Natural killer cell treated with Interleukin-12 subunit alpha and Interleukin-12 subunit beta and Interleukin-15 and Interleukin-18, amount 100 ng/mL, for 72 hours (primary cell): ENCODE measurements at places on chromosomes 1 and 21. TPM values are rescaled to one million over a fixed set of nuclear protein-coding genes. Genes with fewer than 3 reads are reported as not detected.
A peak's percentile ranks its signal among the peaks of the same experiment; 100 is the strongest.

DNA sequence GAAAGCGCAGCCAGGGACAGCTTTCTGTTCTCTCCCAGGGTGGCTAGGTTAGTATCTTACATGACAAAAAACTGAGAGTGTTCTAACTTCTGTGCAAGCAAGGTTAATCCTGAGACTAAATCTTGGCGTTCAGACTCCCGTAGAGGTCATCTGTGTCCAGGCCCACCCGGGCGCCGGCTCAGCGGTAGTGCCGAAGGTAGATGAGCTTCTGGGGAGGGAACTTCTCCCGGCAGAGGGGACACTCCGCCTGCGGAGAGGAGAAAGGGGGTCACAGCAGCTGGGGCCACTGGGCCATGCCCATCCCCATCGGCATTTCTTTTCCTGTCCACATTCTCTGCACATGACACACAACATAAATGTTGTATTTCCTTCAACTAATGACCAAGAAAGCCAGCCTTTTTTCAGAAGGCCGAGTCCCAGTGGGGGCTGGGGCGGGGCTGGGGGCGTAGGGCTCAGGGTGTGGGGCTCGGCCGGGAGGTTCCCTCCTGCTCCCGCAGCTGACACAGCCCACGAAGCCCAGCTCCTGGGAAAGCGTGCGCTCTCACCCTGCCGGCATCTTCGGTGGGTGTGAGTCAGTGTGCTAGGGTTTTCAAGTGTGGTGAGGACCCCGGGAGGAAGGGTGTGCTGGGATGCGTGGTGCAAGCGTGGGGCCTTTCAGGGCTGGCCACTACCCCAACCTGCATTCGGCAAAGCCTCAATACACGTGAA lies 6.6 kb downstream of the PEX10 start:
- peaks cover 17% of the 10 kb centered on the region for H3K4me1 ChIP-seq
- H3K36me3 ChIP-seq: peaks cover under 1% of the 10 kb centered on the region
- no peaks in the 10 kb centered on the region for H3K27me3 ChIP-seq
- H3K27ac ChIP-seq: no peak overlapping the region

The MGST3 gene
- total RNA-seq: 19.5 TPM

The FDPS gene
- 251 TPM for total RNA-seq

The KCNK2 gene
- total RNA-seq: not detected

DNA sequence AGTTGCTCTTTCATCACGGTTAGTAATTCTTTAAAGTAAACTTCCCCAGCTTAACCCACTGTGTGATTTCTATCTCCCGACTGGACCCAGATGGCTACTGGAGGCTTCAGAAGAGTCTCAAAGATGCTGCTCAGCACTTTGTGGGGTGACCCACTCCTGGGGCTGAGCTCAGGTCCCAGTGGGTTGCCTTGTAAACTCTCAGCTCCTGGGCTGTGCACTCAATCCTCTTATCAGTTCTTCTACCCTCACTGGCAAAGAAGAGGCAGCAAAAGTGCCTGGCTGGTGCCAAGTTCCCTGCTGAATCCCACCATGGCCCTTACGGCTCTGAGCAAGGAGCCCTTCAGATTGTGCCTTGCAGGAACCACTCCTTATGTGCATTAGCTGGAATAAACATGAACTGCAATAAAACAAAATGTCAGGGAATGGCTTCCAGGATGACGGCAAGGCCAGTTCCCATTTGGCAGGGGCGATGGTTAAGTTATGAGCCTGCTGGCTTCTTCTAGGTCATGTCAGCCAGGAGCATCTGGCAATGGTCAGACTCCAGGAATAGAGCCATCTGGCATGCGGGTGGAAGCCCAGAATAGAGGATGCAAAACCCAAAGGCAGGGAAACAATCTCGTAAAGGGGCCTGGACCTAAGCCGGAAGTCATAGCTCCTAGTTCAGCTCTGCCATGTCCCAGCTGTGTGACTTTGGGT lies 6.8 kb downstream of the MYOC start:
- peaks cover 4% of the 10 kb centered on the region for H3K4me1 ChIP-seq
- no peak overlapping the region for H3K4me3 ChIP-seq
- peak overlapping the region; percentile 19 for H3K27ac ChIP-seq
- DNase-seq: no peak

DNA sequence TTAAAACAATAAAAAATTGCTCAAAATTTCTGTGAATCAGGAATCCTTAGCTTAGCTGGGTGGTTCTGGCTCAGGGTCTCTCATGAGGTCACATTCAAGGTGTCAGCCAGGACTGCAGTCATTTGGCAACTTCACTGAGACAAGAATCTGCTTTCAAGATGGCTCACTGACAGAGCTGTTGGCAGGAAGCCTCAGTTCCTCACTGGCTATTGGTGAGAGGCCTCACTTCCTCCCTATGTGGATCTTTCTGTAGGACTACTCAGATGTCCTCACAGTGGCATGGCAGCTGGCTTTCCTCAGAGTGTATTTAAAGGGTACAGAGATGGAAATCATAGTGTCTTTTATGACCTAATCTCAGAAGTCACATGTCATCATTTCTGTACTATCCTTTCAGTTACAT lies 785.7 kb downstream of the ADGRL2 start:
- no peaks in the 10 kb centered on the region for H3K27me3 ChIP-seq
- no peak overlapping the region for H3K4me3 ChIP-seq
- DNase-seq: no peak
- no peaks in the 10 kb centered on the region for H3K4me1 ChIP-seq
- H3K36me3 ChIP-seq: no peaks in the 10 kb centered on the region

The C4BPA gene
- total RNA-seq: not detected

DNA sequence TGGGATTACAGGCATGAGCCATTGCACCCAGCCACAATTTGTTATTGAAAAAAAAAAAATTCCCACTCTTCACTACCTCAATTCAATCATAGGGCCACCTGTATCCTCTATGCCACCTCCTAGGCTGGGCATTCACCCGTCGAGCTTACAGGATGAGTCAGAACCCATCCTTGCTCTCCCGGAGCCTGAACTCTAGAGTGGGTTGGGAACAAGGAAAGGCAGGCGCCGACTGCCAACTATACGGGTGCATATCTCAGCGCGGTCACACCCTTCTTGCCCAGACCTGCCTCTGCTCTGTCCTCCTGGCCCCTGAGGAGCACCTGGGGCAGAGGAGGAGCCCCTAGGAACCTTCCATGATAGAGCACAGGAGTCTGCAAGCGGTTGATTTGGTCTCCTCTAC lies 21.4 kb upstream of the LBR start:
- peaks cover 64% of the 10 kb centered on the region for H3K4me1 ChIP-seq
- DNase-seq: no peak
- H3K27ac ChIP-seq: peak overlapping the region; percentile 65
- H3K4me3 ChIP-seq: peak overlapping the region; percentile 65
- no peaks in the 10 kb centered on the region for H3K36me3 ChIP-seq

DNA sequence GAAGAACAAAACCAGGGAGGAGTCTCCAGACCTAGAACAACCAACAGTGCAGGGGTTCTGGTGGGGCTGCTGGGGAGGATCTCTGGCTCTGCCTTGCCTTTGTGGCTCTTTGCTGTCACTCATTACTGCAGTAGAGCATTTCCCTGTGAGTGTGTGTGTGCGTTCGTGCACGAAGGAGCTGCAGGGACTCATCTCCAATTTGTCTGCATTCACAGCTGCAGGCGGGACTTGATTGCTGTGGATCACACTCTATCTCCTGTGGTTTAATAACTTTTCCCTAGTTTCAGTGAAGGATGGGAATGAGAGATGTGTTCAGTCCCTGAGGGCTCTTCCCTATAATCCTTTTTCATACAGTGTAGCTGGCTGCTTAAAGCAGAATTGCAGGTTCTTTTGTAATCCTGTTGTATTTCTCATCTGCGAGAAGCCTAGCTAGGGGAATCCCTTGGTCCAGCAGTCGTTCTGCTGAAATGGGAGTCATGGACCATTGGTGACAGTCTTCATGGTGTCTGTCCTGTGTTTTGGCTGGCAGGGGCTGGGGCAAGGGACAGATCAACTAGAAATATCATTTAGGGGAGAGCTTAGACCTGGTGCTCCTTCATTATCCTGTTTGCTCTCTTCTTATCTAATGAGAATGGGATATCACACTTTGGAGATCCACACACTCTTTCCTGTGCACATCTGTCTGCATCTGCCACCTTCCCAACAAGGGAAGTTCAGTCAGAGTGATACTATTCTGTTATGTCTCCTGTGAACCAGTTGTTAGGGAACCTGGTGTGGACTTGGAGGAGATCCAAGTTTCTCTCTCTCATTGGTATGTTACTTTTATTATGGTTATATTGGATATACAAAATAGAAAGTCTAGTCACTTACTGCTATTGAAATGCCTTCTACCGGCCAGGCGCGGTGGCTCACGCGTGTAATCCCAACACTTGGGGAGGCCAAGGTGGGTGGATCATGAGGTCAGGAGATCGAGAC lies 3.0 kb downstream of the PCP4L1 start:
- H3K4me3 ChIP-seq: no peak overlapping the region
- no peak overlapping the region for H3K27ac ChIP-seq
- DNase-seq: no peak
- H3K27me3 ChIP-seq: peaks cover 40% of the 10 kb centered on the region
- peaks cover 9% of the 10 kb centered on the region for H3K36me3 ChIP-seq

The C1QC gene
- total RNA-seq: not detected

DNA sequence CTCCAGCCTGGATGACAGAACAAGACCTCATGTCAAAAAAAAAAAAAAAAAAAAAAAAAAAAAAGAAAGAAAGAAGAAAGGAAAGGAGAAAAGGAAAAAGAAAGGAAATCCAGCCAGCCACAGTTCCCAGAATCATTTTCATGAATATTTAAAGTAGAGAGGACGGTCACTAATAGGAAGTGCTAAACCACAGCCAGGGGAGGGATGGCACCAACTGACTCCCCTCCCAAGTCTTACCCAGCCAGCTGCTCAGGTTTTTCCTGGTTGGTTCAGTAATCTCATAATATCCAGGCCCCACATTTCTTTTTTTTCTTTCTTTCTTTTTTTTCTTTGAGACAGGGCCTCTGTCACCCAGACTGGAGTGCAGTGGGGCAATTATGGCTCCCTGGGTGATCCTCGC lies 63.9 kb upstream of the AK4 start:
- H3K27me3 ChIP-seq: peaks cover 3% of the 10 kb centered on the region
- DNase-seq: no peak
- peaks cover 14% of the 10 kb centered on the region for H3K4me1 ChIP-seq
- no peak overlapping the region for H3K27ac ChIP-seq

- DNase-seq: no peak
- no peaks in the 10 kb centered on the region for H3K4me1 ChIP-seq
- no peak overlapping the region for H3K4me3 ChIP-seq
- H3K27me3 ChIP-seq: no peaks in the 10 kb centered on the region
Observed at GRCh38 chr1:94971491-94971924, 44.6 kb upstream of the CNN3 start.

The MAD2L2 gene
- total RNA-seq: 115 TPM

GRCh38 chr1:215285013-215285800 lies 202.7 kb downstream of the KCNK2 start:
- no peaks in the 10 kb centered on the region for H3K27me3 ChIP-seq
- no peak overlapping the region for H3K27ac ChIP-seq
- no peaks in the 10 kb centered on the region for H3K4me1 ChIP-seq
- H3K36me3 ChIP-seq: no peaks in the 10 kb centered on the region
- no peak for DNase-seq

The KIRREL1 gene
- not detected for total RNA-seq

The KCNN3 gene
- 0.08 TPM for total RNA-seq

DNA sequence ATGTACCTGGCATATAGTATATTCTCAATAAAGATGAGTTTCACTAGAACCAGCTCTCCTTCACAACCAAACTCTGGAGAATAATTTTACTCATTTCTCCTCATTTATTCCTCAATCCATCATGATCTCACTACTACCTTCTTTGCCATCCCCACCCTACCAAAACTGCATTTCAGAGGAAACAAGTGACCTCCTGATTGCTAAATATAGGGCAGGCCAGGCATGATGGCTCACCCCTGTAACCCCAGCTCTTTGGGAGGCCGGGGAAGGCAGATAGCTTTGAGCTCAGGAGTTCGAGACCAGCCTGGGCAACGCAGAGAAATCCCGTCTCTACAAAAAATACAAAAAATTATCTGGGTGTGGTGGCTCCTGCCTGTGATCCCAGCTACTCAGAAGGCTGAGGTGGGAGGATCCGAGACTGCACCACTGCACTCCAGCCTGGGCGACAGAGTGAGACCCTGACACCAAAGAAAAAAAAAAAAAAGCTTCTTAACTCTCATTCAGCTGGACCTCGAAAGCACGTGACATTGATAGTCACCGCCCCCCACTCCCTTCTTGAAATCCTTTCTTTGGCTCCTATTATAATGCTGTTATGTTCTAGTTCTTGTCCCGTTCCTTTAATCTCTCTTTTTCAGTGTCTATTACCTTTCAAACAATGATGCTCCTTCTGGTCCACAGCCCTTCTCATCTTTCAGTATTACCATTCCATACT lies 2.1 kb downstream of the TESK2 start:
- H3K27ac ChIP-seq: no peak overlapping the region
- DNase-seq: no peak
- H3K4me3 ChIP-seq: no peak overlapping the region
- no peaks in the 10 kb centered on the region for H3K36me3 ChIP-seq

- no peaks in the 10 kb centered on the region for H3K27me3 ChIP-seq
- no peaks in the 10 kb centered on the region for H3K36me3 ChIP-seq
- peak; percentile 80 for DNase-seq
- H3K27ac ChIP-seq: peak within 1 kb of the TSS; percentile 82
- H3K4me3 ChIP-seq: peak within 1 kb of the TSS; percentile 82
- H3K4me1 ChIP-seq: peaks cover 13% of the 10 kb centered on the region
Observed at GRCh38 chr1:2194319-2194897, at the start of gene FAAP20. TSS of gene FAAP20 (minus strand) at chr1:2194772. CDS start at chr1:2194749, 23 bp downstream.

GRCh38 chr1:200975458-200975857 lies 48.1 kb downstream of the KIF21B start:
- no peak for DNase-seq
- no peaks in the 10 kb centered on the region for H3K27me3 ChIP-seq
- H3K4me3 ChIP-seq: no peak overlapping the region
- no peaks in the 10 kb centered on the region for H3K36me3 ChIP-seq
- H3K27ac ChIP-seq: no peak overlapping the region
- H3K4me1 ChIP-seq: peaks cover 3% of the 10 kb centered on the region

DNA sequence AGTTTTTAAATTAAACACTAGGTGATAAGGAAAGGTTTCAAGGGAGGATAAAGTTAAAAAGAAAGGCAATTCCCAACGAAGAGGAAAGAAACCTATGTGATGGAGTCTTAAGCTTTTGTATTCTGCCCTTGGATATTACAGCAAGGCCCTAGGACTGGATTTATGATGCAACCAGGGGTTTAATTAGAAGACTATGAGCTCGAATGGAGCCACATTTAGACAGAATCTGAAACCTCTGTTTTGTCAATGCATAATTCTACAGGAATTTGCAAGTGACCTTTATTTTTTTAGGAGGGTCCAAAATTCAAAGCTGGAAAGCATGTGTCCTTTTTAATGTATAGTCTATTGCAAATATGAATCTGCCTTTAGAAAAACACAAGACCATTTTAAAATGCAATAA lies 37.9 kb downstream of the TGFB2 start:
- peaks cover 25% of the 10 kb centered on the region for H3K27me3 ChIP-seq
- no peak for DNase-seq
- H3K4me3 ChIP-seq: no peak overlapping the region
- H3K4me1 ChIP-seq: no peaks in the 10 kb centered on the region

The LDLRAD1 gene
- total RNA-seq: not detected

The HHIPL2 gene
- total RNA-seq: 0.74 TPM

The GLIS1 gene
- total RNA-seq: not detected

DNA sequence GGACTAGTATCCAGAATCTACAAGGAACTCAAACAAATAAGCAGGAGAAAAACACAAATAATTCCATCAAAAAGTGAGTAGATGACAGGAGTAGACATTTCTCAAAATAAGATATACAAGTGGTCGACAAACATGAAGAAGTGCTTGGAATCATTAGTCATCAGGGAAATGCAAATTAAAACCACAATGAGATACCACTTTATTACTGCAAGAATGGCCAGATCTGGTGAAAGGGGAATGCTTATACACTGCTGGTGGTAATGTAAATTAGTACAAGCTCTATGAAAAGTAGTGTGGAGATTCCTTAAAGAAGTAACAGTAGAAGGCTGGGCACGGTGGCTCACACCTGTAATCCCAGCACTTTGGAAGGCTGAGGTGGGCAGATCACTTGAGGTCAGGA lies 73.8 kb downstream of the POU2F1 start:
- H3K4me3 ChIP-seq: peak overlapping the region; percentile 36
- no peak for DNase-seq
- H3K27ac ChIP-seq: peak overlapping the region; percentile 67
- peaks cover 48% of the 10 kb centered on the region for H3K4me1 ChIP-seq
- H3K36me3 ChIP-seq: peaks cover 7% of the 10 kb centered on the region
